Sciatic nerve (tissue), 2 donors: ENCODE measurements at places on chromosomes 7 and 10.
A peak's percentile ranks its signal among the peaks of the same experiment; 100 is the strongest.

DNA sequence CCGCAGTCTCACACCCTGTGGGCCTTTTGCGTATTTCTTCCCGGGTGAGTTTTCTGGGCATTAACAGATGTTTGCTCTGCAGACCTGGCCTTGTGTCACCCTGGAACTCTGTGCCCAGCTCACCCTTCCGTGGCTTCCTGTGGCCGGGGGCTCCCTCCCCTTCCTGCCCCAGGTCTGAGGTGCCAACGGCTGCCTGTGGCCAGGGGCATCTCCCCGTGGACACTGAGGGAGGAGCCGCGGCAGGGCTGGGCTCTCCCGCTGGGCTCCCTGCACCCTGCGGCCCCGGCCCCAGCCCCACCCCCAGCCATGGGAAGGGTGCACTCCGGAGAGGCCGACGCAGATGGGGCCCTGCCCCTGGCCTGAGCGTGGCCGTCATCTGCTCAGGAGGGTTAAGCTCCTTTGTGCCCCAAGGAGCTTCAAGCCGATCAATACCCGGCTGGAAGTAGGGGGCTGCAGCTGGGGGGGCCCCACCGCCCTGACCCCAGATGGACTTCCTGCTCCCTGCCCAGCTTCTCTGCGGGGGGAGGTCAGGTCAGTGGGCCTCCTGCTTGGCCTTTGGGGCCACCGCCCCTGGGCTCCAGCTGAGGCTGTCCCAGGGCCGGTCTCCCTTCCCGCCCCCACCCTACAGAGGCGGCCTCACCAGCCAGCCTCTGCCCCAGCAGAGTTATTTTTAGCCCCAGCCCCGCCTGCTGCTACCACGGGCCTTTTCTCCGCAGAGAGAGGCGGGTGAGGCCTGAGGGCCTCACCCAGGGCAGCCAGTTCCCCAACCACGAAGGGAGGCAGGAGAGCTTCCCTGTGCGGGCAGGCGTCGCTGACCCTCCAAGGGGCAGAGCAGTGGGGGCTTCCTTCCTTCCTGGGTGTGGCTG is 24.2 kb downstream of the PWWP2B start:
- peak; percentile 84 for DNase-seq

DNA sequence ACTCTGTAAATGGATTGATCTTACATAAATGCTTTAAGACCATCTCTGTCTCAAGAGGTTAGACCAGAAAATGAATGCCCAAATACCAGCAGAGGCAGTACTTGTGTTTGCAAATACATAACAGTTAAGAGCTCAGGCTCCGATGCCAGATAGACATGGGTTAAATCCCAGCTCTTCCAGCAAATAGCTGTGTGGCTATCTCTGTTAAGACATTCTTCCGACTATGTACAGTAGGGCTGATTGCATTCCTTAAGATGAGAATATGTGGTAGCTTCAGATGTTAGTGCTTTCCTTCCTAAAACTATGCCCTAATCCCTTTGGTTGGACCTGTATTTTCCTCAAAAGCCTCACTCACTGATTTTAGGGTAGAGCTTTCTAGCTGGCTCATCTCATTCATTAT is 2.2 kb downstream of the IDE start:
- no peak for DNase-seq

GRCh38 chr7:10802526-10802925 is 171.1 kb upstream of the PHF14 start:
- DNase-seq, result no peak

DNA sequence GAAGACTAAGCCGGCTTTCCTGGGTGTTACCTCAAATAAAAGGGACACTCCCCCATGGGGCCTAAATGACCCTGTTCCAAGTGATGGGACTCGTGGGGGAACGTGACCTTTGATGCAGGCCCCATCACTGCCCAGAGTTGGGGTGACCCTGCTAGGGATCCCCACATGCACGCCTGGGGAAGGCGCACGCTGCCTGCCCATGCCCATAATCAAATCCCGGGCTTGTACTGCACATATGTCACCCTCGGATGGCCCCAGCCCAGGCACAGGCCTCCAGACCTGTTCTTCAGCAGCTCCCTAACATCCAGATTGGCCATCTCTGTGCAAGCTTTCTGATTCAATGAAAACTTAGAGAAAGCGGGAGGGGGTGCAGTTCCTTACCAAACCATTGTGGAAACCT is 14.7 kb downstream of the EBF3 start:
- DNase-seq, result peak; percentile 53

- DNase-seq, result no peak
Measured at GRCh38 chr10:84946904-84947303, 618.5 kb downstream of the CCSER2 start.

DNA sequence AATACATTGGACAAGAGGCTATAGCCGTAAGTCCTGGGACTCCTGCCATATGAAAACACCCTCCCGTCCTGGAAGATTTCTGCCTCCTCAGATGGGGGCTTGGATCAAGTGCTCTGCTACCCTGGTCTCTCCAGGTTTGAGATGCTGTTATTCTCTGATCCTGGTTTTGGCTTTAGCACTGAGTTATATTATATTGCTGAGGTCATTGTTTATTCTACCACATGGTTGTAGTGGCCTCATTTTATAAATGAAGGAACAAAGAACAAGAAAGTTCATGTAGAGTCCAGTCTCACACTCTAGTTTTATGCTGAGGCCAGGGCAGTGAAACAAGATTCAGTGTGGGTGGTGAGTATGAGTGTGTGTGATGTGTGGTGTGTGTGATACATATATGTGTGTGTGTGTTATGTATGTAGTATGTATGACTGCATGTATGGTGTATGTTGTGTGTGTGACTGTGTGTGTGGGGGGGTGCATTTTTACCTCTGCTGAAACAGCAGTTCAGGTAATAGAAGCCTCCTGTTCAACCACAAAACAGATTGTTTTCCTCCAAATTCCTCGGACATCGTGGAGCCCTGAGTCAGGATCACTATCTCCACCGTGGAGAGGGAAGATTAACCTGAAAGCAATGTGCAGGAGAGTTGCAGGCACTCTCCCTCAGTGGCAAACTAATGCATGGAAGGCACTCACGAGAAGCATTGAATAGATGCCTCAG is 80.7 kb downstream of the C7orf25 start:
- no peak for DNase-seq

DNA sequence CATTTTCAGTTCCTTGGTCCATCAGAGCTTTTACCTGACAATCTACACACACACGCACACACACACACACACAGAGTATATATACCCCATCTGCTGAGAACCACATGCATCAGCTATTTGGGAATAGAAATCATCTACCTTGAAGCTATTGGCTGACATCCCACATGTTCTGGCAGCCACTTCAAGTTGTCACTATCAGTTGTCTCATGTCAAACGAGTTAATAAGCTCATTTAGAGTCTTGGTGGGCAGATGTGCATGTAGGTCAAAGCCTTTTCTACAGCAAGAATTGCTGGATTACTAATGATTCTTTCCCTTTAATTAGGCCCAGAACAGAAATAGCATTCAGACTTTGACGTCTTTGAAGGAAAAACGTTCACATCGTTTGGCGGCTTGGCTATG is 36.8 kb downstream of the COL28A1 start:
- no peak for DNase-seq

DNA sequence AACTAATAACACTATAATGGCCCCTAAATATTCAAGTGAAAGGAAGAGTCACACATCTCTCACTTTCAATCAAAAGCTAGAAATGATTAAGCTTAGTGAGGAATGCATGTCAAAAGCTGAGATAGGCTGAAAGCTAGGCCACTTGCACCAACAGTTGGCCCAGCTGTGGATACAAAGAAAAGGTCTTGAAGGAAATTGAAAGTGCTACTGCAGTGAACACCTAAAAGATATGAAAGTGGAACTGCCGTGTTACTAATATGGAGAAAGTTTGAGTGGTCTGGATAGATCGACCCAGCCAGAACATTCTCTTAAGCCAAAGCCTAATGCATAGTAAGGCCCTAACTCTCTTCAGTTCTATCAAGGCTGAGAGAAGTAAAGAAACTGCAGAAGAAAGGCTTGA is 12.1 kb upstream of the SNX13 start:
- no peak for DNase-seq

DNA sequence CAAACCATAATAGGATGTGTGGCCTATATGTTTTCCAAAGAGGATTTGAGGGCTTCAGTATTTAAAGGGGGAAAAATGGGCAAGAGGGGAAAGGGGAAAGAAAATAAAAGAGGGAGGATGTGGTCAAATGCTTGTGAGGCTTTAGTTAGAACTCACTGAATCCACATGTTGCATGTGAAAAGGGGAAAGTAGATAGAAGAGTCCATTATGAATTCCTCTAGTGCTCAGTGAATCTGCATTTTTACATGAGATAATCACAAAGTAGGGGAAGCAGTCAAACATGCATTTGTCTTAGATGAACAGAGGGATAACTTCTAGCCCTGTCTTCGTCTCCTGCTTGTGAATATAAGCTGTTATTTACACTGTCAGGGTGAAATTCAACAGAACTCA is 24.6 kb upstream of the AKAP9 start:
- no peak for DNase-seq

- DNase-seq, result no peak
Measured at GRCh38 chr7:46131916-46132795, 211.1 kb upstream of the IGFBP3 start.

GRCh38 chr10:79298403-79299244 is 48.6 kb upstream of the PPIF start:
- no peak for DNase-seq

DNA sequence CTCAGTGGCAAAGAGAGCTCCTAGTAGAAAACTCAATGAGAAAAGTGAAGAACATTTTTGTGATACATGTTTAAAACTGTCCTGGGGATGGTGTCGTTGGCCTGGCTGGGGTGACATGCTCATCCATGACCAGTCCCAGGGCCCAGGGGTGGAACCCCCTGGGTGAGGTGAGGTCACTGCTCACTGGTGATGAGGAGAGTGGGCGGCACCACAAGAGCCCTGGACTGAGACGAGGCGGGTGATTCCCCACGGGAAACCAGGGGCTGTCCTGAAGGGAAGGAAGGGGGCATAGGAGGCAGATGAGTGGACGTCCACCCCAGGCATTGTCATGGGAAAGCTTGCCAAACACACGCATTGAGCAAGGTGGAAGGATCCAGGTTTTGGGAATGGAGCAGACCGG is 54.6 kb downstream of the HTR5A start:
- DNase-seq, result no peak

GRCh38 chr7:126804604-126805003 is 448.1 kb downstream of the GRM8 start:
- DNase-seq, result no peak

GRCh38 chr7:156898938-156899337 is 6.0 kb upstream of the LMBR1 start:
- DNase-seq, result no peak

DNA sequence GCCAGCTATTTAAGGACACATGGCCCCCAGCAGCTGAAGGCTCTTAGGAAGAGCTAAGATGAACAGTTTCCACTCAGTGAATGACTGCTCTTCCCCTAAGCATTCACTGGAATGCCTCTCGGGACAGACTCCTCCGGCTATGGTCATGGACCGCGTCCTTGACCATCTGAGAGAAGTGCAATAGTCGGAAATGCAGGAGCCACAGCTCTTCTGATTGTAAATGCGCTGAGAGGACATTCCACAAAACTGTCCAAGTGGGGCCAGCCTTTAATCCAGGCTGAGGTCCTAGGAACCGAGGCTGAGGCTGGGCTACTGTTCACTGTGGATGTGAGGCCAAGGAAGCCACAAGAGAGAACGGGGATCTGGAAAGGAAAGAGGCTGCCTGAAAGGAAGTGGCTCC is 162.0 kb upstream of the TMEM72 start:
- DNase-seq, result no peak

DNA sequence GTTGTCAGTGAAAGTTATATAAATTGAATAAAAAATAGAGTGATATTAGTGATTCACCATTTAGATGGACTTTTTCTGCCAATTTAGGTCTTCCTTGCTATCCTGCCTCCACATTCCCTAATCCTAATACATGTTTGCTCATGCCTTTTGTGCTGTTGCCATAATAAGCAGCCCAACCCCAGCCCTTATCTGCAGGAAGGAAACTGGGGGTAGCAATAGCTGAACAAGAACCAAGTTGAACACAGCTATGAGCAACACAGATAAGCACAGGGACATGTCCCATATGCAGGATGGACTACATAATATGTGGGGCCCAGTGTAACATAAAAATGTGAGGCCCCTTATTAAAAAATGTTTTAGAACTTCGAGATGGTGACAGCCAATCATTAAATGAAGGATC is 91.2 kb upstream of the AHR start:
- no peak for DNase-seq

DNA sequence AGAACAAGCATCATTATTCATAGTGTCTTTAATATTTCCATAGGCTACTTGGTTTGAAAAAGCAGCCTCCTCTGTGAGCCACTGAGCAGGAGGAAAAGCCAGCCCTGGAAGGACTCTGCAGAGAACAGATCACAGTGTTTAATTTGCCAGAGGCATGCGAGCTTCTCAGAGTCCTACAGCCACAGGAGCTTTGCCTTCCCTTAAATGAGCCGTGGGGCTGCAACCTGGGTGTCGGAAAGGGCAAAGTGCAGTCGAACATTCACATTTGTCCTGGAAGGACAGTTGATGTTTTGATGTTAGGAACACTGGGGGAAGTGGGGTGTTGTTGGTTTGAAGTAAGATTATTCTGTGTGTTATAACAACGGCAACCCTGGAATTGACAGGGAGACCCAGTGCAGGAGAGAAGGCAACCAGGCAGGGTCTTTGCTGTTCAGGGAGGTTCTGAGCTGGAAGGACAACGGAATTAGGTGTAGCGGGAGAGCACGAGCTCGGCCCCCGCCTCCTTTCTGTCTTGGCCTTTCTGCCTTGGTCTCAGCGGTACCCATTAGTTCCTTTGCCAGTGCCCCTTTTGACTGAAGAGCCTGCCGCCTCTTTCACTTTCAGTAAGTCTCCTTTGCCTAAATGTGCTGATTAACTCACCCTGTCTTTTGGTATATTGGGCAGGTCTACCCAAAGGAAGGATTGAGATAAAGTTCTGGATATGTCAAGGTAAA is 192.3 kb upstream of the PITRM1 start:
- DNase-seq, result no peak

- DNase-seq, result no peak
Measured at GRCh38 chr10:67115972-67116371, 190.1 kb downstream of the LRRTM3 start.
